ENCODE measurements at places on chromosomes 3 and 15.

DNA sequence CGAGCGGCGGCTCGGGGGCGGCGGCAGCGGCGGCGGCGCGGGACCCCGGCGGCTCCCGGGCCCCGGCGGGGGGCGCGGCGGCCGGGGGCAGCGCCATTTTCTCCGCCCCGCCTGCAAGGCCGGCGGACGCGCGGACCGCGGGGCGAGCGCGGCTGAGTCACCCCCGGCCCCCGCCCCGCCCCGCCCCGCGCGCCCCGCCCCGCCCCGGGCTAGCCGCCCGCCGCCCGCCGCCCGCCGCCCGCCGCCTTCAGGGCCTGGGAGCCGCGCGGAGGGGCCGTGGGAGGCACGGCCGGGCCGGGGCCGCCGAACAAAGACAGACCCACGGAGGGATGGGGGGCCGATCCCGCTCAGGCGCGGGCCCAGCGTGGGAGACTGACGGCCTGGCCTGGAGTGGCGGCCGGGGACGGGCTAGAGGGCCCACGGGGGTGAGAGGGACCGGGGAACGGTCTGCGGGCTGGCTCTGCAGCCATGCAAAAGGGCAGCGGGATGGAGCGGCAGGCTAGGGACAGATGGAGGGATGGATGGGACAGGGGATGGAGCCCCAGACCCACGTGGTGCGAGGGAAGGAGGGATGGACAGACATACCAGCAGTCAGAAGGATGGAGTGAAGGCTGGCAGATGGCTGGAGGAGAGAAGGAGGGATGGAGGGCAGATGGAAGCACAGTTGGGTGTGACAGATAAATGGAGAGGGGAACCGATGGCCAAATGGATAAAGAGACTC, at the start of gene EIF4E3:
Gene EIF4E3, minus strand, starts transcription at position 132 of the 721 bp plus-strand sequence. Its CDS starts 35 bp downstream, at position 97.
- DNase-seq = peak; percentile 22

DNA sequence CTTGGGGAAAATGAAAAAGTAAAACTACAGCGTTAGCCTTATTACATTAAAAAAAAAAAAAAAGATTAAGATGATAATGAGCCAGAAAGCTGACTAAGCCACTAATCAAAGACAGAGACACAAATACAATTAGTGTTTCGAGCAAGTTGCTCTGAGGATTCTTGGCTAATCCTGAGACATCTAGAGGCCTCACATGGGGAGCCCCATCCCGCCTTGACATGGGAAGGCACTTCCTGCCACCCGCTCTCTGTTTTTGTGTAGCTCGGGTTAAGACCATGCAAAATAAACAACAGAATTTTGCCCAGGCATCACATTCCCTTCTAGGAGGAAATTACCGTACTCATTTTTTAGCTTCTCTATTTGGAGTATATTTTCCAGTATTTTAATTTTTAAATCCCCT, 15.3 kb downstream of the HESX1 start:
- DNase-seq = no peak

- DNase-seq = no peak
These were observed 384.0 kb upstream of the KCNMB2 start for GRCh38 chr3:178152031-178152806.

DNA sequence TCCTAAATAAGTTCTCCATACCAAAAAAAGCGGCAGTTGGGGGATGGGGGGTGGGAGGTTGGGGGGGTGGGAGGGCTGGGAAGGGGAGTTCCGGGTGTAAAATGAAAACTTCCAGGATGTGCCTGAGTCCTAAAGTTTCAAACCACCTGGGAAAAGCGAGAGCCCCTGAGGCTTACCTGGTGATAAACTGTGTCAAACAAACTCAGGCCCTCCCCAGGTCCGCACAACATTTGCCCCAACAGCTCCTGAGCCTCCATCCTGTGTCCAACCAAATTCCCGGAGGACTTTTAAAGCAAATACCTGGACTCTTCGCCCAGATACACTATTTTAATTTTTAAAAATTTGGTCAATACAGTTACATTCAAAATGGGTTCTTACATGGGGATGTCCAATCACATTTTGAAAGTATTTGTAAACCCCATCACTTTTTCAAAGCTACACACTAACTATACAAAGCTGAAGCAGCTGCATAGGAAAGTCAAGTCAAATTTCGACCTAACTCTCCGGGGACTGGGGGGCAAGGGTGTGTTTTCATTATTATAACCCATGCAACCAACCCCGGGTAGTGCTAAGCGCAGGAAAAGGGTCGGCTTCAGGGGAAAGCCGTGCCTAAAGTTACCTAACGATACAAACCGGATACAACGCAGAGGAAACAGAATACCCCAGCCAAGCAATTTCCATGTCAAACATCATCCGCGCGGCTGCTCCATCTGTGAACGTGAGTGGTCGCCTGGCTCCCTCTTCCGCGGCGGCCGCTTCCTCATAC, 685 bp upstream of the FOXB1 start:
- DNase-seq = no peak

- DNase-seq = no peak
These were observed 5.3 kb downstream of the WDR6 start for GRCh38 chr3:49012441-49013017.

- DNase-seq = peak; percentile 10
These were observed 26.1 kb downstream of the RPL39L start for GRCh38 chr3:187112934-187113793.

GRCh38 chr15:34987609-34988026, 469 bp downstream of the ZNF770 start:
- DNase-seq = no peak

- DNase-seq = no peak
These were observed 51.3 kb upstream of the CLDN18 start for GRCh38 chr3:137958636-137959035.

DNA sequence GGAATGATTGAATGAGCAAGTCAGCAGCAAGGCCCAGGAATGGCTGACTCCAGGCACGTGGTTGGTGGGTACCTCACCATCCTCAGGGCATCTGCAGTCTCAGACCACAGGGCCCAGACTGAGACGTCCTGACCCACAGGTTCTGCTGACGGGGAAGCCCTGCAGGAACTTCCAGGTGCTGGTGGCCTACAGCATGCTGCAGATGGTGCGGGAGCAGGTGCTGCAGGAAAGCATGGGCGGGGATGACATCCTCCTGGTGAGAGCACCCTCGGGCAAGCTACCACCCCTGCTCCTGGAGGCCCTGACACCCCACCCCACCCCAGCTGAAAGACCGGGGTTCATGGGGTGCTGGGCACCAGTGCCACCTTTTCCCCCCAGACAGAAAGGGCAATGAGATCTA, 14.1 kb downstream of the TBC1D21 start:
- no peak for DNase-seq

DNA sequence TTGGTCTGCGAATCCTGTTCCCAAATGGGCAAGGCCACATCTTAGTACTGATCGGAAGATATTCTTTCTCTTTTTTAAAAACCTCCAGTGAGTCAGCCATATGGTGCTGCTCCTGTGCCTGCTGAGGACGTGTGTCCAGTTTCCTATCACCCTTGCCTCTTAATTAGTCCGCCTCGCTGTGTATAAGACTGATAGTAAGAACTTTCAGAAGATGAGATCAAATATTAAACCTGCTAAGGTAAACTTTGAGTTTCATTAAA, 612 bp downstream of the UBA5 start:
- DNase-seq = no peak

DNA sequence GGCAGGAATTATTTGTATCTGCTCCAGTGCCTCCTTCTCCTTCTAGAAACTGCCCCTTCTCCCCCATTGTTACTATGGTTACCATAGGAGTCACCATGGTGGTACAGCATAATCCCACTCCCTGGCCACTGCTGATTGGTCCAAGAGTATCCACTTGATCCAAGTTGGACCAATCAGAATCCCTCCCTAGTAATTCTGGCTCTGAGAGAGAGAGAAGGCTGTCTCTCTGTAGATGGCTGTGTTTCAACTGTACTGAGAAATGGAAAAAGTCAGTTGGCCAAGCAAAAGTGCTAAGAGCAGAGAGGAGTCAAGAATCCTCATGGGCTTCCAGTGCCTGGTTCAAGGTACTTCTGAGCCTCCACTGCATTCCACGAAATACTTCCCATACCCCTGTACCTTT, 120.6 kb upstream of the SPATA12 start:
- DNase-seq = no peak

- DNase-seq = peak; percentile 20
These were observed 138.7 kb downstream of the PEX5L start for GRCh38 chr3:179898024-179898423.

DNA sequence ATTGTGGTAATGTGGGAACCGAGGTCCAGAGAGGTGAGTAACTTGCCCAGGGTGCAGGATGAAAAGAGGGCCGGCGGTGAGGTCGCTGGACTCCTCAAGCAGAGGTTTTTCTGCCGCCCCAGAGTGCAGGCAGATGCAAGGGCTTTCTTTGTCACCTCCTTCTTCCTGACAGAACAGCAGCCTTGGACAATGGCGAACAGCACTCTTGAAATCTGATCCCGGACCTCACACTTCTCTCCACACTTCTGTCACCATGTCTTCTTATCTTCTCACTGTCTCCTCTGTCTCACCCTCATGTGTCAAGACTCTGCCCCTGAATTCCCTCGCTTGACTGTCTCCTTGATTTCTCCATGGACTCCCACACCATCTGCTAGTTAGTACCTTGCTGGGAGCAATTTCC, 15.4 kb upstream of the VPS8 start:
- no peak for DNase-seq

GRCh38 chr3:54577313-54577712, 350.5 kb downstream of the LRTM1 start:
- DNase-seq = no peak

DNA sequence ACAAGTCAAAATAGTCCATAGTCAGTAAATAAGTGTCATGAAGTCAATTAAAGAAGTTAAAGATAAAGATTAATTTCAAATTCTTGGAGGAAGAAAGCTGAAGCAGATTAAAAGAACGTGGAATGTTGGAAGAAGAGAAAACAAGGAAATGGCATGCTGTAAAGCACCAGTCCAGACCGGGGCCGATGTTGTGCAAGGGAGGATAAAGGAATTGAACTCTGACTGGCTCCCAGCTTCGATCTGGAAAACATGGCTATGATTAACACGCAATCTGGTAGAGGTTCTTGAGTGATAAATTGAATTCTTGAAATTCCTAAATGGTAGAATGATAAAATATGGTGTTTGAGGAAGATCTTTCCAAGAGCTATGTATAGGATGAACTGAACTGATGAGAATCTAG, 194.4 kb downstream of the MEIS2 start:
- DNase-seq = no peak

DNA sequence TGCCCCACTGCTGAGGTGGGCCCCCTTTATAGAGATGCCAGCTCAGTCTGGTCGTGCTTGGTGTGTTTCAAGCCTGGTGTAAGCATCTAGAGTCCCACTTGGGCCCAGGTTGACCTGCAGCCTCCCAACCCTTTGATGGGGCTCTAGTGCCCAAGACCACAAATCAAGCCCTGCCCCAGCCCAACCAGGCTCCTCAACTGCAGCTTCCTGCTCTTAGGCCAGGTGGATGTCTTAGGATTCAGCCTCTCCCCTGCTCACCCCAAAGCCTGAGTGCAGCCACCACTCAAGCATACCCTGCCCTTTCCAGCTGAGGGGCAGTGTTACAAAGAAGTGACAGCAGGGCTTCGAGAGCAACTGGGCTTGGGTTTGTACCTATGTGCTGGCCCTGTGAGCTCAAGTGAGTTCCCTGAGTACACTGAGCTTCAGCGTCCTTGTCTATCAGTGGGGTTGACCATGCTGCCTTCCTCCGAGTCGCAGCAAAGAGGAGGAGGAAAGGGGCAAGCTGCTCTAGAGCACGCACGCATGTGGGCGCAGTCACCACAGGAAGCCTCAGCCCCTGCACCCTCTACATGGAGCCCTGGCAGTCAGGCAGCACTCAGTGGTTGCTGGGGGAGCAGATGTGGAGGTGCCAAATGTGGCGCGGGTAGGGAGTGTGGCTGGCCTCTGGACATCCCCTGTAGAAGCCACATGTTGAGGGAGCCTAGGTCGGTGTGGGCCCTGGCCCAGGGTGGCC, 120.7 kb downstream of the EEFSEC start:
- DNase-seq = no peak

DNA sequence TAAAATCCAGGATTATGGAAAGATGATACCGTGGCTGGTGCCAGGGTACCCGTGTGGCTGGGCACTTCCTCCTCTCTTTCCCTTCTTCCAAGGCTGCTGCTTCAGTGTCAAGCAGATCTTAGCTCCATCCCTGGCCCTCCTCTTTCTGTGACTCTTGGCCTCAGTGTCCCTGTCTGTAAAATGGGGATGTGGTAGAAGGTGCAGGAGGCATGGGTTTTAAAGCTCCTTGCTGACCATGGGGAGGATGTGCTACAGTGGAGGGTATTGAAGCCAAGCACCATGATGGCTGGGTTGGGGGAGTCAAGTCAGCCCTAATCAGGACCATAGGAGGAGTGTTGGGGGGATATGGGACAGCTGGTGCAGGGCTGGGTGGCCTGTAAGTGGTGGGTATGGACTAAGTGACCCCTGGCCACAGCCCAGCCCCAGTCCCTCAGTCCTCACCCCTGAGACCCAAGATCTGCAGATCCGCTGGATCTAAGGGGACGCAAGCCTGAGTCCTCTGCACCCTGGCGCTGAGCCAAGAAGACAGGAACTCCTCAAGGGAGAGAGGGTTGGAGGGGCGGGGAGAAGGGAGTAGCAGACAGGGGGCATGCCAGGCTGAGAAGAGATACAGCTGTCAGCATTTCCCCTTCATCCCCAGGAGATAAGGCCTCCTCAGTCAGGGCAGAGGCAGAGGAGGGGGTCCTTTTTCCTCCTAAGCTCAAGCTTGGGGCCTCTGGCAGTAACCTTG, 12.0 kb downstream of the PTH1R start:
- DNase-seq = peak; percentile 79

- no peak for DNase-seq
These were observed 39.7 kb upstream of the GLCE start for GRCh38 chr15:69120732-69121131.

DNA sequence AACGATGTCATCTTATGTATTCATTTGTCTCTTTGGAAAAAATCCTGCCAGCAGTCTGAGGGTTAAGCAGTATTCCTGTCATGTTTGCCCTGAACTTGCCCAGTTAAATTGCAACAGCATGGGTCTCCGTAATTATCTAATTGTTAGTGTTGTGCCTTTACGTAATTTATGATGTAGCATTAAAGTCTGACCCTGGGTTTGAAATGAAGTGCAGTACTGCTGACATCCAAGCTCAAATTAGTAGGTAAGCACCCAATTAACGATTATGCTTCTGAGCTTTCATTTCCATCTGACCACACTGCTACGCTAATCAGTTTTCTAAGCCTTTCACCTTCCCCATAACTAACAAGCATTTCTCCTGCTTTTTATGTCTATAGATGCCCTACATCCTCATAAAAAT, 241.8 kb downstream of the ARRDC4 start:
- DNase-seq = no peak

GRCh38 chr3:130509008-130509407, 8.0 kb upstream of the COL6A6 start:
- DNase-seq = peak; percentile 95
